ENCODE measurements at places on chromosomes 7 and 10. TPM values are rescaled to one million over a fixed set of nuclear protein-coding genes. Genes with fewer than 3 reads are reported as not detected.
A peak's percentile ranks its signal among the peaks of the same experiment; 100 is the strongest.

DNA sequence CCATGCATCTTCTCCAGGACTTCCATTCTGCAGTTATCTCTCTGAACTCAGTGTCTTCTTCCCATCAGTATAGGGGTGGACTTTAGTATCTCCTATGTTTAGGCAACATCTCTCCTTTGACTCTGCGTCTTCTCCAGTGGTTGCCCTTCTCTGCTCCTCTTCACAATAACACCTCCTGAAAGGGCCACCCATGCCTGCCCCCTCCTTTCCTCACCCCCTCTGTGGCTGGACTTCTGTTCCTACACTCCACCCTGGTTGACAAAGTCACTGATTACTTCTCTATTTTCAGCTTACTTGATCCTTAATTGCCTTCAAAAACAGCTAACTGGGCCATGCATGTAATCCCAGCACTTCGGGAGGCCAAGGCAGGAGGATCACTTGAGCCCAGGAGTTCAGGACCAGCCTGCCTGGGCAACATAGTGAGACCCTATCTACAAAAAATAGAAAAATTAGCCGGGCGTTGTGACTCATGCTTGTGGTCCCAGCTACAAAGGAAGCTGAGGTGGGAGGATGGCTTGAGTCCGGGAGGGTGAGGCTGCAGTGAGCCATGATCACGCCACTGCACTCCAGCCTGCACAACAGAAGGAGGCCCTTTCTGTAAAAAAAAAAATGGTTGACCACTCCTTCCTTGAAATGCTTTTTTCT is 13.7 kb downstream of the SRGN start:
- no peak overlapping the region for H3K4me3 ChIP-seq
- H3K27me3 ChIP-seq = no peaks in the 10 kb centered on the region
- no peak overlapping the region for H3K27ac ChIP-seq

GRCh38 chr10:120572307-120572706 is 115.3 kb downstream of the PLPP4 start:
- H3K27me3 ChIP-seq = no peaks in the 10 kb centered on the region
- no peaks in the 10 kb centered on the region for H3K4me1 ChIP-seq
- H3K27ac ChIP-seq = no peak overlapping the region
- H3K36me3 ChIP-seq = no peaks in the 10 kb centered on the region
- no peak for DNase-seq

- H3K27me3 ChIP-seq = no peaks in the 10 kb centered on the region
- no peak overlapping the region for H3K27ac ChIP-seq
- DNase-seq = no peak
- H3K36me3 ChIP-seq = no peaks in the 10 kb centered on the region
- H3K4me3 ChIP-seq = no peak overlapping the region
These were observed 48.8 kb downstream of the SH3PXD2A start for GRCh38 chr10:103806395-103807187.

- H3K4me3 ChIP-seq = no peak overlapping the region
- H3K27ac ChIP-seq = no peak overlapping the region
- H3K36me3 ChIP-seq = no peaks in the 10 kb centered on the region
- peaks cover 8% of the 10 kb centered on the region for H3K4me1 ChIP-seq
- H3K27me3 ChIP-seq = no peaks in the 10 kb centered on the region
These were observed 7.0 kb upstream of the GPER1 start for GRCh38 chr7:1080921-1081255.

DNA sequence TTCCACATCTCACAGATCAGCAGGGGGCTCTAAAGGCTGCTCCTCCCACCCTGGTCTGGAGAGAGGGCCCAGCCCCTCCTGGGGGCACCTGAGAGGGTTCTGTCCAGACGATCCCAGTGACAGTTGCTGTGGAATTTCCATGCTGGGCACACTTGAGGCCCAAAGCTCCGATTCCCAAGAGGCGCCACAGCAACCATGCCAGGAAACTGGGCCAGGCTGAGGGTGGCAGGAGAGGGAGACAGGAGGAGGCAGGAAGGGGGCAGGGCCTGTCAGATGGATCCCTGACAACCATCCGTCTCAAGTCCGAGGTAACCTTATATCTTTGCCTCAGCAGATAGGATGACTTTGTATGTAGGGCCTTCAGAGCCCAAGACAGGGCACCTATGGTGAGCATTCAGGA is 4.3 kb upstream of the NOS3 start:
- DNase-seq = no peak
- no peaks in the 10 kb centered on the region for H3K36me3 ChIP-seq
- no peak overlapping the region for H3K27ac ChIP-seq
- H3K27me3 ChIP-seq = no peaks in the 10 kb centered on the region
- no peak overlapping the region for H3K4me3 ChIP-seq
- H3K4me1 ChIP-seq = 0 out of 2 replicates have a peak, but pooled peaks cover 5% of the 10 kb centered on the region

DNA sequence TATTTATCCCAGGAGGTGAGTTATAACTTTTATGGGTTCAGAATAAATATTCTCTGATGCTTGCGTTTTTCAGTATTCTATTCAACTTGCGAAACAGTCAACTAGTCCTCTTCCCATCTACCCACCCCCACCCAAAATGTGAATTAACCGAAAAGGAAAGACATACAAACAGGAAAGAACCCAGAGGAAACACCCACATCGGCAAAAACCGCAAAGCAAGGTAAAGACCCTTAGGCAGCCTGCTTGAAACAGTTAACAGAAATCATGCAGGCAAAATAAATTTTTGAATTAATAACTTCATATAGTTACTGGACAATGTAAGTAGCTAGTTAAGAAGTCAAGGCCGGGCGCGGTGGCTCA is 5.4 kb downstream of the ZC3HAV1 start:
- H3K36me3 ChIP-seq = peaks cover 23% of the 10 kb centered on the region
- no peak overlapping the region for H3K27ac ChIP-seq
- H3K4me3 ChIP-seq = no peak overlapping the region
- no peaks in the 10 kb centered on the region for H3K27me3 ChIP-seq
- DNase-seq = no peak
- H3K4me1 ChIP-seq = peaks cover 30% of the 10 kb centered on the region

DNA sequence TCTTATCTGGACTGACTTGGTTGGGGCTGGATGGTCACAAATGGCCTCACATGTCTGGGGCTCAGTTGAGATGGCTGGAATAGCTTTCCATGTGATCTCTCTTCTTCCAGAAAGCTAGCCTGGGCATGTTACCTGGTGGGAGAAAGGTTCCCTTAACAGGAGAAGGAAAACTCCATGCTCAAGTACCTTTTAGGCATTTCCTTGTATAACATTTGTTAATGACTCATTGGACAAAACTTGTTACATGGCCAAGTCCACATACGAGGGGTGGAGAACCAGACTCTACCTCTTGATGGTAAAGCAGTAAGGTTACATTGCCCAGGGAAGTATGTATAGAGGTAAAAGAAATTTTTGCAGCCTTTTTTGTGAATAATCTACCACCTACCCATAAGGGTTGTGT is 826.4 kb downstream of the LRMDA start:
- no peak for DNase-seq
- no peaks in the 10 kb centered on the region for H3K27me3 ChIP-seq

GRCh38 chr7:120794106-120794729 is 63.7 kb downstream of the TSPAN12 start:
- no peaks in the 10 kb centered on the region for H3K36me3 ChIP-seq
- no peak overlapping the region for H3K27ac ChIP-seq
- no peak overlapping the region for H3K4me3 ChIP-seq
- no peaks in the 10 kb centered on the region for H3K27me3 ChIP-seq

DNA sequence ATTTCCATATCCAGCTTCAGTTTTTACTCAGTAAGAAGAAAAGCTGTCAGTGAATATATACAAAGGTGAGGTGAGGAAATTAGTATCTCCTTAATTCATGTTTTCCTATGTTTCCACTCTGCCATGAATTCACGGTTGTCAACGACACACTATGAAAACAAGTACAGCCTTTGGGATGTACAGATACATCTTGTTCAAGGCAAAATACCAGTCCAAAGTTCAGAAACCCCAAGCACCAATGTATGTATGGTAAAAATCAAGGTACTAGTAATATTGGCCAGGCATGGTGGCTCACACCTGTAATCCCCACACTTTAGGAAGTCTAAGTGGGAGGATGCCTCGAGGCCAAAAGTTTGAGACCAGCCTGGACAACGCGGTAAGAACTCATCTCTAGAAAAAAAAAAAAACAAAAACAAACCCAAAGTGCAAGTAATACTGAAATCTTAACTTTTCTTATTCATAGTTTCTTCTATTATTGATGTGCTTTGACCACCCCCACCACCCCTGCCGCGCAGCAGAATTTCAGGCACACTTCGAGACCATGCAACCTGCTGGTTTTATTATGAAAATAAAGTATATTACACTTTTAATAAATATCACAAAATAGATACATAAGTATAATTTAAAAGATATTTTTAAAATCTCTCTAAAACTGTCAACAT is 3.5 kb downstream of the ESYT2 start:
- DNase-seq = no peak
- no peak overlapping the region for H3K4me3 ChIP-seq
- H3K36me3 ChIP-seq = no peaks in the 10 kb centered on the region
- 0 out of 2 replicates have a peak overlapping the region, but pooled peaks have one; percentile 20 for H3K27ac ChIP-seq
- H3K27me3 ChIP-seq = no peaks in the 10 kb centered on the region

DNA sequence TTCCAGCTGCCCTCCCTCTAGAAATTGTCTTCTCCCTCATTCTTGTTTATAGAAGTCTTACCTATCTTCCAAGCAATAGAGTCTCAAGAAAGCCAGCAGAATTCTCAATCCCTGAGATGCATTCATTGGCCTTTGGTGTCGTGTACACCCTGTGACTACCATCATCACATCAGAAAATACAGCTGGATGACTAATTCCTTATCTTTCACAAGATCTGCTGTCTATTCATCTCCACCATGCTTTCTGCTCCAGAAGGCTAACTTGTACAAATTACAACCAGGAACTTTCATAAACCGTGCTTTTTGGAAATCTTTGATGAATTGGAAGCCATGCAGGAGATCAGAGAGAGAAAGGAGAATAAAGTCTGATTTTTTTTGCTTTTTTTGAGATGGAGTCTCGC is 1062.9 kb upstream of the GHITM start:
- no peaks in the 10 kb centered on the region for H3K36me3 ChIP-seq
- no peak for DNase-seq
- H3K4me3 ChIP-seq = no peak overlapping the region
- no peaks in the 10 kb centered on the region for H3K4me1 ChIP-seq

DNA sequence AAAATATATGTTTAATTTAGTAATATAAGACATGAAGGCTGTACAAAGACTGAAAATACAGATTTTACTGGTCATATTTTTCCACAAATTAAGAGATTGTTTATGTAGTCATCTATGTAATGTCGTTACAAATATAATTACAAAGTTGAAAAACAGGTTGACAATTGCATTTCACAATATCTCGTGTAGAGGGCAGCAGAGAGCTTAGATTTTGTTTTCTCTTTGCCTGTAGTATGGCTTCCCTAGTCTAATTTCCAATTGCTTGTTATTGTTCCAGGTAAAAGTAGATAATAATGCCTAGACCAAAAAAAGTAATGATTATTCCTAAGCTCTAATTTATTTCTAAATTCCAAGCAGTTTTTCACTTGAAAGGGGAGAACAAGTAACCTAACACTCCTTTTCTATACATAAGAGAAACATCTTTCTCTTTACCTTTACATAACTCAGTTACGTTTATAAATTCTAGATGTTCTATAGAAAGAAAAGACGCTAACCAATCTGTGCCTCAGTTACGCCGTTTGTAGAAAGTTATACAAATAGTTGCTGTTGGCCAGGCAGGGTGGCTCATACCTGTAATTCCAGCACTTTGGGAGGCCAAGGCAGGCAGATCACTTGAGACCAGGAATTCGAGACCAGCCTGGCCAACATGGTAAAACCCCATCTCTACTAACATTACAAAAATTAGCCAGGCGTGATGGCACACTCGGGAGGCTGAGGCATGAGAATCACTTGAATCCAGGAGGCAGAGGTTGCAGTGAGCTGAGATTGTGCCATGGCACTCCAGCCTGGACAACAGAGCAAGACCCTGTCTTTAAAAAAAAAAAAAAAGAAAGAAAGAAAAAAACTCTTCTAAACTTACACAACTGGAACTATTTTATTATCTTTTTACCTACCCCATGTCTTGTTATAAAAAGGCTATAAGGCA is 30.0 kb downstream of the NET1 start:
- H3K4me3 ChIP-seq = no peak overlapping the region
- H3K4me1 ChIP-seq = peaks cover 49% of the 10 kb centered on the region
- H3K27ac ChIP-seq = no peak overlapping the region
- DNase-seq = peak; percentile 81
- no peaks in the 10 kb centered on the region for H3K27me3 ChIP-seq

- H3K27me3 ChIP-seq = no peaks in the 10 kb centered on the region
- H3K4me3 ChIP-seq = no peak overlapping the region
- H3K4me1 ChIP-seq = peaks cover 5% of the 10 kb centered on the region
- no peak overlapping the region for H3K27ac ChIP-seq
- DNase-seq = no peak
These were observed 44.9 kb downstream of the AKR1B15 start for GRCh38 chr7:134593530-134594392.

GRCh38 chr7:30706908-30707307 is 24.7 kb upstream of the CRHR2 start:
- no peaks in the 10 kb centered on the region for H3K27me3 ChIP-seq
- no peak overlapping the region for H3K4me3 ChIP-seq
- no peak overlapping the region for H3K27ac ChIP-seq
- H3K36me3 ChIP-seq = no peaks in the 10 kb centered on the region
- no peaks in the 10 kb centered on the region for H3K4me1 ChIP-seq
- no peak for DNase-seq

GRCh38 chr7:26136831-26137230 is 15.2 kb upstream of the NFE2L3 start:
- DNase-seq = no peak
- no peaks in the 10 kb centered on the region for H3K4me1 ChIP-seq
- H3K4me3 ChIP-seq = no peak overlapping the region
- H3K27ac ChIP-seq = no peak overlapping the region
- no peaks in the 10 kb centered on the region for H3K36me3 ChIP-seq
- no peaks in the 10 kb centered on the region for H3K27me3 ChIP-seq

DNA sequence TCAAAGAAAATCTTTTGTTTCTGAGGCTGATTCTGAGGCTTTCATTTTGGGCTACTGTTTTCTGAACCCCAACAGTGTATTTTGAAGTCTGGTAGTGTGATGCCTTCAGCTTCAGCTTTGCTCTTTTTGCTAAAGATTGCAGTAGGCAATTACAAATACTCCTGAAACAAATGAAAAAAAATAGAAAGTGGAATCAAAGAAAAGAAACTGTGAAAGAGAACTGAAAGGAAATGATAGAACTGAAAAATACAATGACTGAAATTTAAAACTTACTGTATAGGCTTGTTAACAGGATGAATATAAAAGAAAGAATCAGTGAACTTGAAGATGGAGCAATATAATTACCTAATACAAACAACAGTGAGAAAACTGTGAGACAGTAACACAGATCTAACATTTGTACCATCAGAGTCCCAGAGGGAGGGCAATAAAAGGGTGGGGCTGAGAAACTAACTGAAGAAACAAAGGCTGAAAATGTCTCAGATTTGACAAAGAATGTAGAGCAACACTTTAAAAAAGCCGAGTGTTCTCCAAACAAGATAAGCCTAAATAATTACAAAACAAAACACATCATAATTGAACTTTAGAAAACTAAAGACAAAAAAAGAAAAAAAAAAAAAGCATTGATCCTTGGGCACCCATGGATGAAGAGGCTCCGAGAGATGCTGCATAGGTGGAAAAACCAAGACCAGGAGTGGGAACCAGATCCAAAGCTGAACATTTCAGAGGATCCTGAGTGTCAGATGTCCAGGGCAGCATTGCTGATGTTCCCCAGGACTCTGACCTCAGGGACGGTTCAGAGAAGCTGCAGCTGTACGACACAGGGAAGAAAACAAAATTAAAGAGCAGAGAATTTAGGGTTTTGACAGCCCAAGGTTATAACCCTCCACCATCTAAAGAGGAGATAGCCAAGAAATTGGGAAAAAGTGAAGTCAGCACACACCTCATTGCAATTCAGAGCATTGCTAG is 223.2 kb upstream of the IGFBP3 start:
- H3K4me3 ChIP-seq = no peak overlapping the region
- no peak for DNase-seq
- H3K36me3 ChIP-seq = no peaks in the 10 kb centered on the region

Gene CPA4
- not detected for total RNA-seq

Gene CACNB2
- not detected for total RNA-seq

Gene ASB10
- total RNA-seq = not detected
